Stimulated activated CD8-positive, alpha-beta memory T cell treated with anti-CD3 and anti-CD28 coated beads, Interleukin-15, amount 100 ng/mL, for 48 hours (primary cell): ENCODE measurements at places on chromosomes 13 and 19.

DNA sequence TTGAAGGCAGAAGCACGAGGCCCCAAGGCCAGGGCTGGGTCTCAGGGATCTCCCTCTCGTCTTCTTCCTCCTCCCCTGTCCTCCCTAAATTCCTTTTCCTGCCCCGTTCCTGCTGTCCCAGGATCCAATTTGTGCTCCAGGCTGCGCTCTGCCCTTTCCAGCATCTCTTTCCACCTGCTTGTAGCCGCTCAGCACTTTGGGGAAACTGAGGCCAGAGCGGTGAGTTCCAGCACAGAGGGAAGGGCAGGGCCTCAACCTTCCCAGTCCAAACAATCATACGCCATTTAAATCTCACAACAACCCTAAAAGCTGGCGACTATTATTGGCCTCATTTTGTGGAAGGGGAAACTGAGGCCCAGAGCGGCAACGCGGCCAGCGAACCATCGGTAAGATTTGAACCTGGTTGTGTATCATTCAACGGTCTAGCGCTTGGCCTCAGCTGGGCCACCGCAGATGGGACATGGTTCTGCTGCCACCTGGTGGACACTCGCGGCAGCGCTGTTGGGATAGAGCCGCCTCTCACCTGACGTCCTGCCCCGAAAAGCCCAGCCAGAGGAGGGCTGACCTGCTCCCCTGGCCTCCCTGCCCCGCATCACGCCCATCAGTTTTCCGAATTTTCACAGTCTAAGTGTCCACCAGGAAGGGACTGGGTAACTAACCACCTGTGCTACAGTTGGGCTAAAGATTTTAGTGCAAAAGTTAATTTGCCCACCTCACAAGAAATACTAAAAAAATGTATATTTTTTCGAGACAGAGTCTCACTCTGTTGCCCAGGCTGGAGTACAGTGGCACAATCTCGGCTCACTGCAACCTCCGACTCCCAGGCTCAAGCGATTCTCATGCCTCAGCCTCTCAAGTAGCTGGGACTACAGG lies 4.2 kb upstream of the RPL18A start:
- DNase-seq, result peak; percentile 80

GRCh38 chr19:42494321-42494720 lies 34.0 kb downstream of the CEACAM1 start:
- no peak for DNase-seq

GRCh38 chr13:43391036-43391435 lies 367.6 kb downstream of the DNAJC15 start:
- no peak for DNase-seq

GRCh38 chr19:44572581-44572900 lies 40.8 kb upstream of the IGSF23 start:
- no peak for DNase-seq

DNA sequence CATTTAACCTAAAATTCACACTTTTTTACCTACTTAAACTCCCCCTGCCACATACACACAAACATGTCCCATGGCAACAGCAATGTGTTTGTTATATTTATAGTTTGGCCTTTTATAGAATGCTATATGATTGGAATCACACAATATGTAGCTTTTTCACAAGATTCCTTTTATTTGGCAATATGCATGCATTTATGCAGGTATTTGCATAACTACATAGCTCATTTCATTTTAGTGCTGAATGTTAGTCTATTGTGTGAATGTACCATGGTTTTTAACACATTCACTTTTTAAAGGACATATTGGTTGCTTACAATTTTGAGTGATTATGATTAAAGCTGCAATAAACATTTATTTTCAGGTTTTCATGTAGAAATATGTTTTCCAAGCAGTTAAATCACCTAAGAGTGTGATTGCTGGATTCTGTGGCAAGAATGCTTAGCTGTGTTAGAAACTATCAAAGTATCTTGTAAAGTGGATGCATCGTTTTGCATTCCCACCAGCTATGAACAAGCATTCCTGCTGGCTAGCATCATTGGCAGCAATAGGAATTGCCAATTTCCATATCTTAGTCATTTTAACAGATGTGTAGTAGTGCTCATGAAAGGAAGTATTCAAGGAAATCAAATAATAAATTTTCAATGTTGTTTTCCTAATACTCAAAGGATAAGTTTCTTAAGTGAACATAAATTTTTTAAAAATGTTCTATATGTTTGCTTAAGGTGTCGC lies 557.0 kb downstream of the SLITRK1 start:
- no peak for DNase-seq

DNA sequence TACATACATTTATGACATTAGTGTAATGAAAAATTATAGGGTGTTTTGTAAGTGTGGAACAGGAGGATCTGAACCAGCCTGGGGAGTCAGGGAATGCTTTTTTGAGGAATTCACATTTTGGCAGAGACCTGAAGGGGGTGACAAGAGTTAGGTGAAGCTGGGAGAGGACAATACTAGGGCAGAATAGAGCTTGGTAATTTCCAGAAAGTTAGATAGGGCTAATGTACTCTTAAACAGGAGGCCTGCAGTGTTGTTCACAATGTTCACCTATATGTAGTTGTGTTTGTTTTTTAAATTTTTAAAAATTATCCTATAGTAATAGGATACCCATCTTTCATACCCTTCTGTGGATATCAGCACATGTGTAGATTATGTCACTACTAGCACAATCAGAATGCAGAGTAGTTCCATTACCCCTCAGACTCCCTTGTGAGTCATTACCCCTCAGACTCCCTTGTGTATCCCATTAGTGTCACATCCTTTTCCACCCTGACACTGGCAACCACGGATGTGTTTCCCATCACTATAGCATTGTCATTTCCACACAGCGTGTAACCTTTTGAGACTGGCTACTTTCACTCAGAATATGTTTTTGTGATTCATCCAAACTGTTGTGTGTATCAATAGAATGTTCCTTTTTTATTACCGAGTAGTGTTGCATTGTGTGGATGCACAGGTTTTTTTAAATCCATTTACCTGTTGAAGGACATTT lies 43.1 kb downstream of the PCCA start:
- peak; percentile 22 for DNase-seq

- no peak for DNase-seq
Observed at GRCh38 chr19:29841559-29842367, 30.0 kb downstream of the CCNE1 start.

DNA sequence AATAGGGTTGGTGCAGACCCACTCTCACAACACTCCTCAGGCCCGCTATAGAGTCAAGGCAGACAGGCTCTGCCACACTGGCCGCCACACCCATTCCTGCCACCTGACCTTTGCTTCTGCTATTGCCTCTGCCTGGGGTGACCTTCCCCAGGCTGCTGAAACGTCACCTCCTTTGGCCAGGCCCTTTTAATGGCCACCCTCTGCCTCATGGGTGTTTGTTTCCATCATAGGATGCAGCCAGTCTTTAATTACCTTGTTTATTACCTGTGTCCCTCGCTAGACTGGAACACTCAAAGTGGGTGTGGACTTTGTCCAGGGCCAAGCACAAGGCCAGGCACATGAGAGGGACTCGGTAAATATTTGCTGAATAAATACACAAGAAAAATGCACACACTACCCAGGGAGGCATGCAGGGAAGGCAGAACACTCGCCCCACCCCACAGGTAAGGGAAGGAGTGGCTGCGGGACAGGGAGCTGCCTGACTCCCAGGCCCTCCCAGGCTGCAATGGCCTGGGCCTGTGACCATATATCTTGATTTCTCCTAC lies 3.2 kb downstream of the LSM4 start:
- DNase-seq, result no peak

GRCh38 chr19:48194041-48194843 lies 23.8 kb downstream of the ZSWIM9 start:
- DNase-seq, result no peak

DNA sequence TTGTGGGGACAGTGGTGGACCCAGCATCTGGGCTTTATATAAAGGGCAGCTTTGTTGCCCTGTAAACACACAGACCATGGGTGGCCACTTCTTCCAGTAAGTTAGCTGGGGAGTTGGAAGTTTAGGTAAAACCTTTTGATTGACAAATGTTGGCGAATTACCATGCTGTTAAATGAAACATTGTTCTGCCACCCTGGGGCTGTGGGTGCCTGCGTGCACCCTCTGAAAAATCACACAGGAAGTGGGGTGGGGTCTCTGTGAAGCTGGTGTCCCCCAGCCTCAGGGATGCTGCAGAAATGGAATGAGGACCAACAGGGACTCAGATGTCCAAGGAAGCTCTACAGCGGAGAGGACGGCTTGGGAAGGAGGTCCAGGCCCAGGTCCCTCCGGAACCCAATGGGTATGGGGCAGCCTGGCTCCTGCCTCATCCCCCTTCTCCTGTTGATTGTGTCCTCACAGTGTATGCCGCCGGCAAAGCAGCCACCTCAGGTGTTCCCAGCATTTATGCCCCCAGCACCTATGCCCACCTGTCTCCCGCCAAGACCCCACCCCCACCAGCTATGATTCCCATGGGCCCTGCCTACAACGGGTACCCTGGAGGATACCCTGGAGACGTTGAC lies 2.8 kb upstream of the USF2 start:
- no peak for DNase-seq

DNA sequence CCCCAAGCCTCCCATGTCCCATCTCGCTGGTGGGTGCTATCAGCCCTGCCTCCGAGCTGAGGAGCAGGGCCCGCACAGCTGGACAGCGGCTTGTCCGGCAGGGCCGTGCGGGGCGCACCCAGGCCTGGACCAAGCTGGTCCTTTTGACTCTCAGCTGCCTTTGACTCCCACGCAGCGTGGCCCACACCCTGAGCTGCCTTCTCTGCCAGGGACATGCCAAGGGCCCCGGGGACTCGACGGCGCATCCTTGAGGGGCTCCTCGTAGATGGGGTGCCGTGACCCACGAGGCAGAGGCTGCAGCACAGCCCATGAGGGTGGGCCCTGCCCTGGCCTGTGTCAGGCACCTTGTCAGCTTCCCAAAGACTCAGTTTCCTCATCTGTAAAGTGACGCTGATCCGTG lies 38.8 kb upstream of the F7 start:
- DNase-seq, result no peak

- no peak for DNase-seq
Observed at GRCh38 chr13:74036373-74036772, 97.8 kb downstream of the KLF12 start.

DNA sequence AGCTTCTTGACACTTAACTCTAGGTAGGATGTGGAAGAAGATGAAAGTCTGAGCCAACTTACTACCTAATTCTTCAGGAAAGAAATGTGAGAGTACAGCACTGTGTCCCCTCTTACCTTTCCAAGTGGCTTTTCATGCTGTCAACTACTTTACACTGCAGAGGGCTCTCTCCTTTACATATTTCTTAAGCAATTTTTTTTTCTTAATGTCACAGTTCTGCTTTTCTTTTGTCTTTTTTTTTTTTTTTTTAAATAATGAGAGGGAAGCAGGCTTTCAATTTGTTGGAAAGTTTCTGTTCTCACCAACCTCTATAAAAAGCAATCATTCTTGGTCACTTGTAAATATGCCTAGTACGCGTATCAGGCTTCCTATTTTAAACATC lies 212.7 kb upstream of the MIR17HG start:
- no peak for DNase-seq

GRCh38 chr19:51461723-51462161 lies 3.5 kb upstream of the SIGLEC8 start:
- DNase-seq, result no peak

DNA sequence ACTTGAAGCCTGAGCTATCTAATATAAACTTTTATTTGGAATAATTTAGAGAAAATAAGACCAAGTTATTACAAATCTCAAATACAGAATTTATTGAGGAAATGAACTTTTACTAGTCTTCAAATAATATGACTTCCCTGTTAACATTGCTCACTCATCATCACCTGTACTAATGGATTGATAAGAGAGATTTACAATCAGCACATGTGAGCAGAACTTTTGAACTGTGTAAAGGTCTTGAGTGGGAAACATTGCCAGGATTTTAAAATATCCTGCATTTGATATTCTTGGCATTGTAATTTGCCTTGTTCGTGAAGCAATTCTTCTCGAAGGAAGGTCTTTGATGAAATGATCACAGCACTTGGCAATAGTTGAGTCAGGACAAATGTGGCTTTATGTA lies 111.9 kb downstream of the FGF9 start:
- no peak for DNase-seq

- DNase-seq, result no peak
Observed at GRCh38 chr13:26599403-26599802, 41.9 kb downstream of the WASF3 start.
